Spinal cord (tissue), 10 donors: ENCODE measurements at places on chromosomes 1 and 21. TPM values are rescaled to one million over a fixed set of nuclear protein-coding genes. Genes with fewer than 3 reads are reported as not detected.

DNA sequence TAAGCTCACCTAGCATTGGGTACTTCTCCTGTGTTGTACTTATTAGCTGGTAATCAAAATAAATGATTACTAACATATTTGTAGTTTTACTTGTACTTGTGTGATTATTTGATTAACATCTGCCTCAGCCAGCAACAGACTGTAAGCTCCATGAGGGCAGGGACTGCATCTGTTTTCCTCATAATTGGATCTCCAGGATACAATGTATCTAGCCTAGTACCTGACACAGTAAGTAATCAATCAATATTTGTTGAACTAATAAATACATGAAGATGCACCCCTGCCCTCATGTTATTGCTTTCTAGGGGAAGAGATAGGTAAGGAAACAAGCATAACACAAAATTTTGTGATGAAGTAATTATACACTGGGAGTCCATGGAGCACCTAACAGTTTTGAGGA lies 101.5 kb downstream of the TENT5C start:
- no peak for DNase-seq

F3 gene
- 71.5 TPM for total RNA-seq

GRCh38 chr1:60923389-60924087 lies 158.8 kb upstream of the NFIA start:
- peak; percentile 44 for DNase-seq

NBPF10 gene
- total RNA-seq, result 2.4 TPM

- DNase-seq, result no peak
Observed at GRCh38 chr1:58939146-58939545, 155.3 kb upstream of the JUN start.

GRCh38 chr1:156146020-156146768 lies 7.2 kb upstream of the SEMA4A start:
- no peak for DNase-seq

GRCh38 chr1:173122344-173122935 lies 71.7 kb upstream of the TNFSF18 start:
- DNase-seq, result no peak

GRCh38 chr1:184840596-184840995 lies 85.9 kb upstream of the EDEM3 start:
- DNase-seq, result no peak

PRKACB gene
- 361 TPM for total RNA-seq

IARS2 gene
- 77.3 TPM for total RNA-seq

S100A9 gene
- total RNA-seq, result 16.5 TPM

DNA sequence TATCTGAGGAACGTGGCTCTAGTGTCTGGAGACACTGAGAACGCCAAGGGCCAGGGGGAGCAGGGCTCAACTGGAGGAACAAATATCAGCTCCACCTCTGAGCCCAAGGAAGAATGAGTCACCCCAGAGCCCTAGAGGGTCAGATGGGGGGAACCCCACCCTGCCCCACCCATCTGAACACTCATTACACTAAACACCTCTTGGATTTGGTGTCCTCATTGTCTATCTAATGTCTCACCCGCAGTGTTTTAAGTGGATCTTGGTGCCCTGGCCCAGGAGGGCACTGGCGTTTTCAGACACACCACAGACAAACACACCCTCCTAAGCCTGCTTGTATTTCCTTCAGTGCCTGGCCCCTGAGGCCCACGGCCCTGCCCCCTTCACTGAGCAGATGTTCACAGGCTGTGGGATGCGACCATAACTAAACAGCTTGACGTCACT lies 2.2 kb upstream of the FALEC start:
- no peak for DNase-seq

GRCh38 chr1:58144698-58145270 lies 401.7 kb downstream of the OMA1 start:
- DNase-seq, result no peak

TOR1AIP2 gene
- 67.3 TPM for total RNA-seq

DNA sequence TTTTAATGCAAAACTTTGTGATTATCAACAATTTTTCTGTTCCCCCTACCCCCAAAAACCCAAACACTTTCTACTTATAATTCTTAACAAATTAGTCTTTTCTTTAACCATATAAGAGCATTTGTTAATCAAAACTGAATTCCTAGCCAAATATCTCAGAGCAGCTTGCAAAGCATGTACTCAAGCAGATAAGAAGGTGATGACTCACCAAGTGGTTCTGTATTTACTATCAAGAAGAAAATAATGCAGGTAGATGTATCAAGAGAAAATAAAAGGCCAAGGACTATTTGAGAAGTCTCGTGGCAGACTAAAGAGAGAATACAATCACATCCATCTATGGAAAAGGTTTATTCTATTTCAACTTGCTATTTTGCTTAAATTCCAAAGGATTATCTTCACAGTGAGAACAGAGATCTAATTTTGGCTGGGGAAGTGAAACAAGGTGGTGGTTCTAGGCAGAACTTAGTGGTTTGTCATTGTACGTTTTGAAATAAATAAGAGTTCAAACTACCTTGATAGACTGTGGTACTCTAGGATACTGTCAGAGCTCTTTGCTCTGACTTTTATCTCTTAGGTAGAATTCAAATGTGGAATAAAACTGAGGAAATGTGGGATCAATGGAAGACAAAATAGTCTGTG lies 94.7 kb upstream of the NRIP1 start:
- DNase-seq, result no peak

- DNase-seq, result no peak
Observed at GRCh38 chr21:26210614-26211013, 40.0 kb upstream of the APP start.

DNA sequence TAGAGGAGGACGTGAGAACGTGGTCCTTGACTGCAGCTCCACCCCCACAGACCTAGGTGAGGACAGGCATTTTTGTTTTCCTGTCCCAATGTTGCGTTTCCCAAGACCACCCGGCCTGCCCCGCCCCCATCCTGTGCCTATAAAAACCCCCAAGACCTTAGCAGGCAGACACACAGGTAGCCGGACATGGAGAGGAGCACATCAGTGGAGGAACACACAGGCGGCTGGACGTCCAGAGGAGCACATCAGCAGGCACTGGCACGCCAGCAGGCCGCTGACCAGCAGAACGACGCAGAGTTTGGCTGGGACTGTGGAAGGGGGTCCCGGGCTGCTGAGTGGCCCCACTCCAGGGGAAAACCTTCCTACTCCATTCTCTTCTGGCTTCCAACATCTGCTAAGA lies 12.7 kb upstream of the HMGCL start:
- no peak for DNase-seq

SLAMF6 gene
- total RNA-seq, result 0.11 TPM

DNA sequence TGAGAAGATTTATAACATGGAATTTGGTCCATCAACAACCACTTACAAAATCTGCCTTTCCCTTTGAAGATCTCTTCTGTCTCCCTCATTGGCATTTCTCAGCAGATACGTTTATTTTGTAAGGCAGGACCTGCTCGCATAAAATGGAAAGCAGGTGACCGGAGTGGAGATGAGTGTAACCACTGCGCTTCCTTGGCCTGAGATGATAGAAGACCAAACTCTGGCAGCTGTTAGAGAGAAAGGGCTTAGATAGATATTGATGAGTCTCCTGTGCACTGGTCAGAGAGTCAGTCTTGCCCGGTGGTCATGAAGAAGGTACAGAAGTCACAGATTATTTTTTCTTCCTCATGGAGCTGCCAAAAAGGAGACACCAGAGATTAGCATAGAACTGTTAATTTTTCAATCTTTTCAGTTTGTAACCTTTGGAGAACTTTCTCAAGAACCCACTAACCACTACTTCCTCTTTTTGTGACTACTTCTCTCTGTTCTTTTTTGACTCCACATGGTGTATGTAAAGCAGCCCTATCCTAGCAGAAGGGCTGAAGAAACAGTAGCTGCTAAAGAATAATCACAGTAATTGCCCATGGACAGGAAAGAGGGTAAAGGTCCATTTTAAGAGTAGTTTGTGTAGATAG lies 47.6 kb downstream of the FCRL3 start:
- no peak for DNase-seq

GRCh38 chr1:162351246-162351842 lies 25.3 kb downstream of the SPATA46 start:
- no peak for DNase-seq

DNA sequence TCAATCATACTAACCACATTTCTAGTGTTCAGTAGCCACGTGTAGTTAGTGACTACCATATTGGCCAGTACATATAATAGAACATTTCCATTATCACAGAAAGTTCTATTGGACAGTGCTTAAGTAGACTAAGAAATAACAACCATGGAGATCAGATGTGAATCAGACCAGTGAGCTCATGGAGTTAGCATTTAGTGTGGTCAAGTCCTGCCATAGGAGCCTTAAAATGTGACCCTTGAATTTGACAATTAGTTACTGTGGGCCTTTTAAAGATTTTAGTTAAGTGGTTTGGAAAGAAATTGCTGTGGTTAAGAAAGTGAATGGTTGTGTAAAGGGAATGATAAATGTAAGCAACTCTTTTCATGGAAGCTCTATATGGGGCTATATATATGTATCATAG lies 123.4 kb downstream of the POU2F1 start:
- no peak for DNase-seq

DNA sequence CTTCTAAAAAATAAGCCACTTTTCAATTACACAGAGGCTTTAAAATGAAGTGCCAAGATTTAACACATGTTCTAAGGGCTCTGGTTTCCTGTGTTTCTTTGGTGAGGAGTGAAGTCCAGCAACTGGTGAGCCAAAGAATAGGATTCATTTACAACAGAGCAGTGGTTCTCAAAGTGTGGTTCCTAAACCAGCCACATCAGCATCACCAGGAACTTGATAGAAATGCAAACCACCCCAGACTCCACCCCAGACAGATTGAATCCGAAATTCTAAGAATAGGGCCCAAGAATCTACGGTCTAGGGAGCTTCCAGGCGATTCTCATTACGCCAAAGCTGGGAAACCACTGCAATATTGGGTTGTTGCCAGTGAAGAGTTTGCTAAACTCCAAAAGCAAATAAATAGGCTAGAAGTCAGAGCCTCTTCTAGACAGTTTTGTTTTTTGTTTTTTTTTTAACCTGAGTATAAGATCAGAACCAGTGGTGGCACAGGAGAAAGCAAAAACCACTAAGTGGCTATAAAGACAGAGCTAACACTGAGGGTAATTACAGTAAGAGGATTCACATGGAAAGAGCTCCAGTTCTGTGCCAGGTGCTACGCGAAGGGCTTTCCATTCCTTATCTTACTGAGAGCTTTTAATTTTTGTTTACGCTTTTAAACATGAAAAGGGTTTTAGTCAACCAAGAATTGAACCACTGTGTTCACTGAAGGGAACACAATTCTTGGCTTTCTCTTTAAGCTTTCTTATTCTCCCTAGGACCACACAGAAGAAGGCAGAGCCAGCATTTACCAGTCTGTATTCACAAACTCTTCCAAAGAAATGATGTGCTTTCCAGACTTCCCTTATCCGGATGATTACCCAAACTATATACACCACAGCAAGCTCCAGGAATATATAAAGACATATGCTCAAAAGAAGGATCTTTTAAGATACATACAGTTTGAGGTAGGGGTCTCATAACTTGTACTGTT lies 42.4 kb upstream of the FMO2 start:
- DNase-seq, result peak; percentile 35

LCA5L gene
- 4.3 TPM for total RNA-seq

TSSK3 gene
- total RNA-seq, result 0.59 TPM

DNA sequence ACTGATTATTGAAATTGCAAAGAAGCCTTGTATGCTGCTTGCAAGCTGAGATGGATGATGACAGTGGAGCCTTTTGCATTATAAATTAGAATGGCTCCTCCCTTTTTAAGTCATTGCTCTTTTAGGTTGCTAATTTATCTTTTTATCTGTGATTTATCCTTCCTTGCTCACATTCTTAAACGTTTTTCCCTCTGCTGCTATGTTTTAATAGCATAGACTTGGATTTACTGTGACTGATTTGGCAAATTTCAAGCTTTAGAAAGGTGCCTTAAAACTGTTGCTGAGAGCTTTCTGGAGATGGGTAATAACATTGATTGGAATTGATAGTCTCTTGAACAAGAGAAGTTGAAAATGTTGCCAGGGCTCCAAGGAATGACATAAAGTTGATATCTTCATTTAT lies 313.5 kb upstream of the SGIP1 start:
- no peak for DNase-seq

DNA sequence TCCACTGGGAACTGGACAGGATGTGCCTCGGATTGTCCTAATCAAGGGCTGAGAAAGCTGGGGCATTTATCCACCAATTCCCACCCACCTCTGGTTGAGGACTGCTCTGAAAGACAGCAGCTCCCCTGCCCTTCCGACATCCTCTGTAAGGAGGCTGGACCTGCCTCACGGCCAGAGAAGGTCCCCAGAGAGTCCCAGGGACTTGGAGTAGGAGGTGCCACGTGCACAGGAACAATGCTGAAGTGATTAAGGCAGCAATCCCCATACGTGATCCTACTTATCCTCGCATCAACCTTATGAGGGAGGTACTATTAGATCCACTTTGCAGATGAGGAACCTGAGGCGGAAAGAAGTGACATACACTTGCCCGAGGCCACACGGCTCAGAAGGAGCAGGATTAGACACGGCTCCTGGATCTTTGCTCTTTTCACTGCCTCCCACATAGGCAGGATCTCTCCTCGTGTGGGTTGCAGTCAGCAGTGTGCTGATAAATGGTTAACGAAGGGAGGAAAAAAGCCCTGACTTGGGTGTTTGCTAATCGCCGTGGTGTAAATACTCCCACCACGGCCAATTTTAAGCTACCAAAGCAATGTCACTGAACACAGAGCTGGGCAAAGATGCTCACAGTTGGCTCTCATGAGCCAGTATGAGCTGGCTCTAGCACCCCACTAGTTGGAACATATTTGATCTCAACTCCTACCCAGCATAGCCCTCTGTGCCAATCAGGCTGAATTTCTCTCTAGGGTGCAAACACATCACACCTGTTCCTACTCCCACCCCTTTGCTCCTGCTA lies 18.6 kb upstream of the LDLRAP1 start:
- DNase-seq, result no peak

AXDND1 gene
- 1.2 TPM for total RNA-seq

DNA sequence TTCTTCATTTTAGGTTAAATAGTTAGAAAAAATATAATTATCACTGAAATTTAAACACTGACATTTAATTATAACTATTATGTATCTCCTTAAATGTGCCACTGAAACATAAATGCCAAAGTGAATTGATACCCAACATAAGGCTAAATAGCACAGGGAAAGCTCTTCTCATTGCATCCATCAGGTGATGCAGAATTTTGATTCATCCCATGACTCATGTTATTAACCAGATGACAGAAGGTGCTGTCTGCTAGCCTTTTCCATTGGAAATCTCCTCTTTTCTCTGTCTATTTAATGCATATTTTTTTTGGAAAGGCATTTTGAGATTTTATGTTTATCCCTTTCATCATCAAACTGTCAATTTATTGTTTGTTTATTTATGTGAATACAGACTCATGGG lies 136.8 kb downstream of the KCNK2 start:
- no peak for DNase-seq
